ENCODE measurements at places on chromosomes 2 and 18. TPM values are rescaled to one million over a fixed set of nuclear protein-coding genes. Genes with fewer than 3 reads are reported as not detected.
A peak's percentile ranks its signal among the peaks of the same experiment; 100 is the strongest.

- peak; percentile 41 for ATAC-seq
Measured at GRCh38 chr2:134319596-134320254, 65.9 kb downstream of the MGAT5 start.

DNA sequence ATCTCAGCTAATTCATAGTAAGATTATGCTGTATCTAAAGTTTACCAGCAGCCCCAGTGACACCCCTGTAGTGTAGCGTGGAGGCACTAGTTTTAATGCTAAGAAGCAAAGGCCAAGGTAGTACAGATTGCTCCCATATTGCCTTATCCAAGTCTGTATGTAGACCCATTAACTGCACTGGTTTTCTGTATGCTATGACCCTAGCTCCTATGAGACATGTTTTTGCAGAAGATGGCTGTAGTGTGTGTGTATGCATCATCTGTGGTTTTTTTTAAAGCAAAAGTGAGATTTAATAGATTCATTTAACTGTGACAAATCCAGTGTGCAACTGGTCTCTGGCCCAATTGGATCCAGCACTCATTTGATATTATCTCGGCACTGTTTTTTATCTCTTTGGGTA lies 86.5 kb downstream of the HAUS1 start:
- ATAC-seq = no peak

DNA sequence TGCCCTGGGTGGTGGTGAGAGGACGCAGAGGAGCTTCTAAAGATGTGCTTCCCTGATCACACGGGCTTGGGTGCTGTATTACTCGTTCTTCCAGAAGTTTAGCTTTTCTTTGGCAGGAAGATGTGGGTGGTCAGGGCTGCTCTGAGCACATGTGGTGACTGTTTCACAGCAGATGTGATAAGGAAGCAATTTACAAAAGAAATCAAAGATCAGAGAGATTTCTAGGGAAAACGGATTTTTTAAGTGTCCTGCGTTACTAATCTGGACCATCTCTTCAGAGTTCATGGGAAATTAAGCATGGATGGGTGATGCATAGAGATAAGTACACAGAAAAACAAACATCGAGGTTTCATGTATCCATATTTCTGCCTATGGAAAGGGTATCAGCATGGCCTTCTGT lies 99.4 kb downstream of the WDSUB1 start:
- ATAC-seq = no peak

DNA sequence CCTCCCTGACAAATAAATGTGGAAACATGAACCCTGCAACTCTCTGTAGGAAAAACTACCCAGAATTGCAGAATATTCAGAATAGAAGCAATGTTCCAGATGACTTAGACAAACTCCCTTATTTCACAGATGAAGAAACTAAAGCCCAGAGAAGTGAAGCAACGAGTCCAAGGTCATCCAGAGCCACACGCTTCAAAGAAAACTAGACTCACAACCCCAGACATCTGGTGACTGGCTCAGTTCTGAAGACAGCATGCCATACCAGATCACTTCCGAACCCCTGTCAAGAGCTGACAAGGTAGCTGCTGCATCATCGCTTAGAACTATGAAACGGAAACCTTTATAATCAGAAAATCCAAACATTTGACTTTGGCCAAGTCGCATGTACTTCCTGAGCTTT lies 101.3 kb downstream of the PID1 start:
- ATAC-seq = no peak

The INO80B gene
- 22.6 TPM for total RNA-seq

The COMMD1 gene
- 31.4 TPM for total RNA-seq

The SP140L gene
- 5.3 TPM for total RNA-seq

The MDH1B gene
- total RNA-seq = 0.76 TPM

The ZNG1B gene
- 25.5 TPM for total RNA-seq

The PROKR1 gene
- total RNA-seq = not detected

The VWC2L gene
- total RNA-seq = not detected

- ATAC-seq = no peak
Measured at GRCh38 chr2:219918944-219919343, 291.5 kb downstream of the SLC4A3 start.

DNA sequence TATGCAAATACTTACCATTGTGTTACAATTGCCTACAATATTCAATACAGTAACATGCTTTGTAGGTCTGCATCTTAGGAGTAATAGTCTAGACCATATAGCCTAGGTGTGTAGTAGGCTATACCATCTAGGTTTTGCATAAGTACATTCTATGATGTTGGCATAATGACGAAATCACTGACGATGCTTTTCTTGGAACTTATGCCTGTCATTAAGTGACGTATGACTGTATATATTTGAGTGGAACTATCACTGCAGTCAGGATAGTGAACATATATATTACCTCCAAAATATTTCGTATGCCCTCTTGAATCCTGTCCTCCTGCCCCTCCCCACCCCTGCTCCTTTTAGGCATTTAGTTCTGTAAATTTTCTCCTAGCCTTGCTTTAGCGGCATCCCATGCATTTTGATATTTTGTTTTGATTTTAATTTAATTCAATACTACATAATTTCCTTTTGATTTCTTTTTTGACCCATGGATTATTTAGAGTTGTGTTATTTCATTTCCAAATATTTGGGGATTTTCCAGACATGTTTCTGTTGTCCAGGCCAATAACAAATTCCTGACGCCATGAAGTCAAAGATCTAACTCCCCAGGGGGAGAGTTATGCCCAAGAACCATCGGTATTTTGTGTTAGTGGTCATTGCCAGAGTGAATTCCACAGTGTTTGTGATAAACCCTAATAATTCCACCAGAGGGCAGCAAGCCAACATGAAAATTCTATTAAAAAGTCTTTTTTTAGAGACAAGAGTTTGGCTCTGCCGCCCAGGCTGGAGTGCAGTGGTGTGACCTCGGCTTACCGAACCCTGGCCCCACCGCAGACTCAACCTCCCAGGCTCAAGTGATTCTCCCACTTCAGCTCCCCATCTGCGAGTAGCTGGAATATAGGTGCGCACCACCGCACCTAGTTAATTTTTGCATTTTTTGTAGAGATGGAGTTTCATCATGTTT lies 24.2 kb upstream of the CASP8 start:
- ATAC-seq = no peak

The EPB41L3 gene
- 16.3 TPM for total RNA-seq

DNA sequence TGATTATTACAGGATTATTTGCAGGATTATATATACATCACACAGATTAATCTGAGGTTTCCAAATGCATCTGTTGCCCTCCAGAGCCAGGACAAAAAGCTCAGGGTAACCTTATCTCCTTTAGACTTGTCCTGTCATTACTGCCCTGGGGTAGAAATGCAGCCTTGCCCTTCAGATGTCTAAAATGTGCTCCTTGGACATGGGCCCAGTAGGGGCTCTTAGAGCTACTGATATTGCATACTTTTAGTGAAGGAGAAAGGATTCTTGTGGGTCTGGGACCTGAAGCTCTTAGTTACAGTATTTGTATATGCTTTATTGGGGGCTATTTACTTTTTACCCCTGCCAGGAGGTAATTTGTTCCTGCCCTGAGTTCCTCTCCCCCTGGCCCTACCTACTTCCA lies 56.1 kb downstream of the PRKRA start:
- no peak for ATAC-seq

- ATAC-seq = peak; percentile 22
Measured at GRCh38 chr2:121897335-121897970, 142.0 kb downstream of the TSN start.

Measured in esophagus mucosa (tissue), 1 donor.